Right atrium auricular region (tissue), 2 donors: ENCODE measurements at places on chromosomes 7 and 10.

DNA sequence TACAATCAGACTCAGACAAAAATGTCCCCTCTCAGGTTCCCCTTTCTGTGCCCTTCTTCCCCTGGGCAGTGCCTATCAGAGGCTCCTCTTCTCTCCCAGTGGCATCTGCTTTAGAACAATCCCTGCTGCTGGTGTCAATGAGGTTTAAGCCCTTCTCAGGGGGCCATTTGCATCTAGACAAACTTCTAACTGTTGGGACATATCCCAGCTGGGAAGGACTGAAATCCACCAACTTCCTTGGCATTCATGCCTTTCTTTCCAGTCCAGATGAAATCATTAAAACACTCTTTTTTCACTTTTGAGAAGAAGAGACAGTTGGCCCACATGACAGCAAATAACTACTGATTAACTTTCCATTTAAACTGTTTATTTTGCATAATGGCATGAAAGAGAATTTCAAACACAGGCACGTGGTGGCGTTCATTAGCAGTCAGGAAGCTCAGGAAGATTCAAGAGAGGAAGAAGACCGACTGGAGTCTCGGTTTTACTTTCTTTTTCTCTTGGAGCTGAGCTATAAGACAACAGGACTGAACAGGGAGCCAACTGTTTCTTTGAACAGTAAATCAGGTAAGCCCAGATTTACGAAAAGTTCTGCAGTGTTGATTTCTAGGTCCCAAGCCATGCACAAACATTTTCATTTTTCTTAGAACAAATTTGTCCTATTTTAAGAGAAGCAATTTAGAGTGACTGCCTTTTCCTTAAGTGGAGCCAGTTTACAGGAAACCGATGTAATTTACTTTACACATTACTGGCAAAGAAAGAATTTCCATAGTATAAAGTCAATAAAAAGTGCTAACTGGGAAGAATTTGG, at the start of gene GIMAP2:
GIMAP2 (plus strand) TSS at position 488 of the 811 bp plus-strand sequence. CDS start 1,354 bp downstream, outside the sequence.
- DNase-seq = no peak

GRCh38 chr7:33500703-33501701, 371.6 kb downstream of the BBS9 start:
- no peak for DNase-seq

DNA sequence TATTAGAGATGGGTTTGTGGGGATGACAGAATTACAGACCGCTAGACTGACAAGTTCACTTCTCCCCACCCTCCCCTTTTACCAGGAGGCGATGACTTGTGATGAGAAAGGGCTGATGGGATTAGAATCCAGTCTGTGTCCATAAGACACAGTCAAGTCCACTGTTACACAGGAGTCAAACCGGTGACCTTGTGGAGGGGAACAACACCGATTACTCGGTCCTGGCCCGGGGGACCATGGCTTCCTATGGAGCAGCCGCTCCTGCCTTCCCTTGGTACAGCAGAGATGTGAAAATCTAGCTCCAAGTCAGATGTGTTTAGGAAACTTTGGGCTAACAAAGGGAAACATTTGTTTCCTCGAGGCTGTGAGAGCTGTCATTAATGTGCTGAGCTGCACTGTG, 105.5 kb downstream of the ACTR3B start:
- DNase-seq = no peak

DNA sequence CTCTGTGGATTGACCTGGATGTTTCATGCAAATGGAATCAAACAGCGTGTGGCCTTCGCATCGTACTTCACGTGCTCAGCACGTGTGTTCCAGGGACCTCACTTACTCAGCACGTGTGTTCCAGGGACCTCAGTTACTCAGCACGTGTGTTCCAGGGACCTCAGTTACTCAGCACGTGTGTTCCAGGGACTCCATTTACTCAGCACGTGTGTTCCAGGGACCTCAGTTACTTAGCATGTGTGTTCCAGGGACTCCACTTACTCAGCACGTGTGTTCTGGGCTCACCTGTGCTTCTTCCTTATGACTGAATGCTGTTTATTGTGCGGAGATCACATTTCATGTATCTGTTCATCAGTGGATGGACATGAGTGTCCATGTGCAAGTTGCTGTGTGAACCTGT, 22.0 kb downstream of the INPP5A start:
- no peak for DNase-seq

GRCh38 chr10:93816123-93816747, 58.5 kb downstream of the LGI1 start:
- peak; percentile 84 for DNase-seq

DNA sequence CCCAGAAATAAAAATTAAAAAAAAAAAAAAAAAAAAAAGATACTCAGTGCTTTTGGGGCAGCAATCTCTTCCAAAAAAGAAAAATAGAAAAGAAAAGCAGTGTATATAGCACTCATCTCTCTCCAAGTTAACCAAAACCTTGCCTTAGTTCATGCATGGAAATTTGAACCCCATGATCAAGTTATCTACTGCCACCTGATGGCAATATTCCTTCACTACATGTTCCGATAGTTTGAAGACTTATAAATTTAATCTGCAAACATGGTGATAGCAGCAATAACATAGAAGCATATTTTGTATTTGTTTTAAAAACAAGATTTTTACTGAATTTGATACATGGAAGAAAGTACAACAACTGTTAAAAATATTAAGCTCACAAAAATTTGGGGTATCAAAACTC, 48.6 kb upstream of the SLIT1 start:
- no peak for DNase-seq

- DNase-seq = no peak
These were observed 27.5 kb downstream of the PDGFA start for GRCh38 chr7:491958-492713.

- no peak for DNase-seq
These were observed 48.0 kb upstream of the HMX3 start for GRCh38 chr10:123087786-123088185.

- DNase-seq = no peak
These were observed 18.1 kb downstream of the RAB11FIP2 start for GRCh38 chr10:118028619-118029018.

DNA sequence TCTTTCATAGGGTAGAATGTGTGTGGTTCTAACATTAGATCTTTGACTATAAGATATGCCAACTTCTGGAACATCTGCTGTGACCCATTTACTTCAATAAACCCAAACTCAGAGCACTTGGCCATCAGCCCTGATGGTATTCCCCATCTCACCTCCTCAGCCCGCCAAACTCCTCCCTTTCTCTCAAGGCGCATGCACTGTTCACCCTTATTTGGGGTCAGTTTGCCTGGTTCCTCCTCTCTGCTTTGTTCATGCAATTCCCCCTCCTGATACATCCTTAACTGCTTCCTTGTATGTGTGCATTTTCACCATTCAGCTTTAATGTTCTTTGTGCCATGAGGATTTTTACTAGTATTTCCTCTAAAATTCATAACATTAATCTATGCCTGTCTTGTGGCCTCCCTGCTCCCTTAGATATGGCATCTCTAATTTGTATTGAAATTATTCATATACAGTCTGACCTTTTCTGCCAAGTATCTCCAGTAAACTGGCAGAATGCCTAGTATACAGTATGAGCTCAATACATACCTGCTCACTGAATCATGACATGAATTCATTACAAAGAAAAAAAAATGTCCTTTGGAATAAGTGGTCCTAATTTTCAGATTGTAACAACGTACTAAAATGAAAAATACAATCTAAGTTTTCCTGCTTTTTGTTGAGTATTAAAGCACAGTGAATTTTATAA, 336.8 kb upstream of the IGFBP3 start:
- no peak for DNase-seq

- no peak for DNase-seq
These were observed 803.2 kb downstream of the LRMDA start for GRCh38 chr10:76234499-76235226.

DNA sequence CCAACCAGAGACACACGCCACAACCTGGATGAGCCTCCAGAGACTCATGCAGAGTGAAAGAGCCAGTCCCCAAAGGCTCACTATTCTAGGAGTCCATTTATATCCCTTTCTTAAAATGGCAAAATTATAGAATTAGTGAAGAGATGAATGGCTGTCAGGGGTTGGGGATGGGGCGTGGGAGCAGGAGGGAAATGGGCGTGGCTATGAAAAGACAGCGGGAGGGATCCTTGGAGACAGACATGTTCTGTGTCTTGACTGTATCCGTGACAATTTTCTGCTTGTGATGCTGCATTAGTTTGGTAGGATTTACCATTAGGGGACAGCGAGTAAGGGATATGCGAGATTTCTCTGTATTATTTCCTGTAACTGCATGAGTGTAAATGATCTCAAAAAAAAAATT, 33.0 kb downstream of the FAM53B start:
- DNase-seq = no peak

DNA sequence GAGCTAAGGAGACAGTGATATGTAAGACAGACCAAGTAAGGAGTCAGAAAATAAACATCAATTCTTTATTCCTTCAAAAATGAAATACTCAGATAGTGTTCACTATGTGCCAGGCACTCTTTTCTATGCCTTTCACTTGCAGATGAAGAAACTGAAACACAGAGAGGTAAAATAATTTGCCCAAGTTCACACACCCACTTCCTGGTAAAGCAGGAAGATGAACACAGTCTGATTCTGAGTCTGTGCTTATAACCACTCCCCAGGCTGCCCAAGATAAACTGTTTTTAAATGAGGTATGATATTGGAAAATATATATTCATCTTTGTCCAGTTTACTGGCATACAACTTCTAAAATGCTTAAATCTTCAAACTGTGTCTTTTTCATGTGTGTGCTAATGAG, 294.4 kb upstream of the NPVF start:
- no peak for DNase-seq

DNA sequence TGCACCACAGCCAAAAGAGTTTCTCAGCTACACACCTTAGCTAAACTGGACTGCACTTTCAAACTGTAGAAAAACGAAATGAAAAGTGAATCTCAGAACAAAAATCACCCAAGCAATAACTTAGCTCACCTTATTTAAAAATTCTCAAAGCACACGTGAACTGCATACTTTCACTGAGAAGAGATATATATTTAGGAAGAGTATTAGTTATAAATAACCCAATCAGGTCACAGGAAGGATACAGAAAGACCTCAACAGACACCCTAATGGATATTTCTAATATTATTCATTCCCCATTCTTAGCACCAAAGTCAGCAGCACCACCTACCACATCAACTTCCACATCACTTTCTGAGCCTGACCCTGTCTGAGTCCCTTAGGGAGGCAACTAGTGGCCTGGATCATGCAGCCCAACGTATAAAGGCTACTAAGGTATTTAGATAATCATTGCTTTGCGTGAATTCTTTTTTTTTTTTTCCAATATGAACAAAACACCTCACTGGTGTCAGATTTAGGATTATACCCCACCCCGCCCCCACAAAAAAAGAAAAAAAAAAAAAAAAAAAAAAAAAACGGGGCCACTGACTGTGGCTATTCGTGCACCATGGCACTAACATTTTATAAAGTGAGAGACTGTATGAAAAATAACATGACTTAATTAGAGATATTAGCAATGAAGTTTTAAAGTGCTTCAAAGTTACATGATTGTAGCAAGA, 2.6 kb downstream of the ABI1 start:
- no peak for DNase-seq

- no peak for DNase-seq
These were observed 63.3 kb upstream of the THSD7A start for GRCh38 chr7:11895337-11895736.

GRCh38 chr10:30057421-30057841, 2.0 kb downstream of the JCAD start:
- no peak for DNase-seq

DNA sequence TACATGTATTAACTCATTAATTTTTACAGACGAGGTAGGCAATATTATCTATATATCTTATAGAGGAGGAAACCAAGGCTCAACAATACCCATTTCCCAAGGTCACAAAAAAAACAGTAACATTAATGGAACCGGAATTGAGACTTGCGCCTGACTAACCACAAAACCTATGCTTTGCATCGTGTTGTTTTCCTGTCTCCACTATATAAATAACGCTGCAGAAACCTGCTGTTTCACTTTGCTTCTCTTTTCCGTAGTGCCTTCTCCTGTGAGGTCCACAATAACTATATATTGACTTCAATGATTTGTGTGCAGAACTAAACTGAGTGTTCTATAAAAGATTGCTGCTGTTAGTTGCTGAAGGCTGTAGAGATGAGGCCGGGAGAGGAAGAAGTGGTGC, 97.7 kb upstream of the RPA3 start:
- DNase-seq = no peak

GRCh38 chr7:121547544-121548092, 151.5 kb upstream of the FAM3C start:
- DNase-seq = no peak

DNA sequence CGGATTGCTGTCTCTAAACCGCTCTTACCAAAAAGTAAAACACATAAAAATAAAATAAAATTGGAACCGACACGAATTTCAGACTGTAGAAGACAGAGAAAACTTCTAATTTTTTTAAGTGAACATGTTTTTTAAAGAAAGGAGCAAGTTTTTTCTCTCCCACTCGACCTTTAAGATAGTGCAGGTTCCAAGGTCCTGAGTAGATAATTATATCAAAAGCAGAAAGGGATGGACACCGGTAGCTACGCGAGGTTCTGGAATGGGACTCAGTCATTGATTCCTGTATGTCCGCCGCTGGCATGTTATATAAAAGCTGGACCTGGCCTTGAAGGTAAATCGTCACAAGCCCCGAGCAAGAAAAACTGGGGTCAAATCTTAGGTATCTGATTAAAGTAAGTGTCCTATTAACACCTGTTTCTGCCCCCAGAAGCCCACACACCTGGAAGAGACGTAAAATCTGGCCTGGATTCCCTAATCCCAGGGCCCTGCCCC, 462 bp upstream of the CISD1 start:
- no peak for DNase-seq

- no peak for DNase-seq
These were observed 108.0 kb downstream of the SH3PXD2A start for GRCh38 chr10:103747193-103747865.

- peak; percentile 73 for DNase-seq
These were observed 15.6 kb downstream of the ATG9B start for GRCh38 chr7:151008511-151009323.

DNA sequence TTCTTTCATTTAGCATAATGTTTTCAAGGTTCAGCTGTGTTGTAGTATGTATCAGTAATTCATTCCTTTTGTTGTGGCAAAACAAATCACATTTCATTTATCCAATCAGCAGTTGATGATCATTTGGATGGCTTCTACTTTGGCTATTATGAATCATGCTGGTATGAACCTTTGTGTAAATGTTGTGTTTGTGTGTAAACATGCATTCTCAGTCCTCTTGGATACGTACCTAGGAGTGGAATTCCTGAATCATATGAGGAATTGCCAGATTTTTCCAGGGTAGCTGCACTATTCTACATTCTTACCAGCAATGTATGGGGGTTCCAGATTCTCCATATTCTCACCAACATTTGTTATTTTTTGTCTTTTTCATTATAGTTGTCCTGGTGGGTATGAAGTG, 578.5 kb upstream of the MKI67 start:
- no peak for DNase-seq

DNA sequence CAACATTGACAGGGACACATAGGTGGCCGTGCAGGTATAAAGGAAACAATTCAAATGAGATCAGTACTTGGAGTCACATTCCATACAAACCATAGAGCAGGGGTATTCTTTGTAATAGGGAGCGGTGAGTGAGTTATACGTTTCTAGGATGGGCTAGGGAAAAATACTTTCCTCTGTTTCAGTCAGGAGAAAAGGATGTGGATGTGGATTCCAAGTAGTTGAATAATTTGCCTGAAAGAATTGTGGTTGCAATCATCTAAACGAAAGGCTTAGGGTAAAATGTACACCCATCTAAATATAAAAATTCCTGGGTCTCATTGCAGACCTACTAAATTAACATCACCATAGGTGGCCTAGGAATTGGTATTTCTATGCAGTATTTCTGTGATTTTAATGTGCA, 270.7 kb upstream of the IGFBP3 start:
- DNase-seq = no peak
